Cardiac muscle cell (in vitro differentiated cells and primary cell): ENCODE measurements at places on chromosomes 12 and 14. TPM values are rescaled to one million over a fixed set of nuclear protein-coding genes. Genes with fewer than 3 reads are reported as not detected.
A peak's percentile ranks its signal among the peaks of the same experiment; 100 is the strongest.

The FAM90A1 gene
- 0.18 and 0.28 TPM in 2 replicates for total RNA-seq

GRCh38 chr14:32932302-32932913 is 6.3 kb upstream of the NPAS3 start:
- DNase-seq: no peak

GRCh38 chr14:81673930-81674329 is 140.3 kb upstream of the SEL1L start:
- DNase-seq: peak; percentile 67

The KRT79 gene
- total RNA-seq: not detected in 2 replicates

The UTP20 gene
- total RNA-seq: 2.9 and 3.7 TPM in 2 replicates

The C3AR1 gene
- not detected in 2 replicates for total RNA-seq

- DNase-seq: no peak
These were observed 10.8 kb downstream of the SMIM41 start for GRCh38 chr12:52090291-52090690.

DNA sequence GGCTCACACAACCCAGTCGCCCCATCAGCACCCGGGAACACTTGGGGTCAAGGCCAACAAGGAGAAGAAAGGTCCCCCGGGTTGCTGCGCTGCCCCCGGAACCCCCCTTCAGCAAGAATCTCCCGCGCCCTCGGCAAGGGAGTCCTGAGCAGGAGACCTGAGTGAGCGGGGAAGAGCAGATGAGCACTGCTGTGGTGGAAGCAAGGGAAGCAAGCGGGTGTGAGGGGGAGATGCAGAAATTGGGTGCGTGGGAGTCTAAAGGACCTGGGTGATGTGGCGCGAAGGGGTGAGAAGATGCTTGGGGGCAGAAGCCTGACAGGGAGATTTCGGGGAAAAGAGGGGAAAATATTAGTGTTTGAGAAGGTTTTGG is 105.5 kb upstream of the PRB2 start:
- DNase-seq: no peak
